ENCODE measurements at places on chromosomes 2 and 18. TPM values are rescaled to one million over a fixed set of nuclear protein-coding genes. Genes with fewer than 3 reads are reported as not detected.

Gene VWA3B
- total RNA-seq, result 0.09 TPM

Gene GPR35
- total RNA-seq, result 5.1 TPM

Gene CD8B2
- total RNA-seq, result not detected

Gene ST8SIA5
- 0.67 TPM for total RNA-seq

Gene PAX8
- total RNA-seq, result not detected

Gene SMYD5
- total RNA-seq, result 26.1 TPM

Gene CDH7
- 0.74 TPM for total RNA-seq

Gene EVX2
- 0.11 TPM for total RNA-seq

DNA sequence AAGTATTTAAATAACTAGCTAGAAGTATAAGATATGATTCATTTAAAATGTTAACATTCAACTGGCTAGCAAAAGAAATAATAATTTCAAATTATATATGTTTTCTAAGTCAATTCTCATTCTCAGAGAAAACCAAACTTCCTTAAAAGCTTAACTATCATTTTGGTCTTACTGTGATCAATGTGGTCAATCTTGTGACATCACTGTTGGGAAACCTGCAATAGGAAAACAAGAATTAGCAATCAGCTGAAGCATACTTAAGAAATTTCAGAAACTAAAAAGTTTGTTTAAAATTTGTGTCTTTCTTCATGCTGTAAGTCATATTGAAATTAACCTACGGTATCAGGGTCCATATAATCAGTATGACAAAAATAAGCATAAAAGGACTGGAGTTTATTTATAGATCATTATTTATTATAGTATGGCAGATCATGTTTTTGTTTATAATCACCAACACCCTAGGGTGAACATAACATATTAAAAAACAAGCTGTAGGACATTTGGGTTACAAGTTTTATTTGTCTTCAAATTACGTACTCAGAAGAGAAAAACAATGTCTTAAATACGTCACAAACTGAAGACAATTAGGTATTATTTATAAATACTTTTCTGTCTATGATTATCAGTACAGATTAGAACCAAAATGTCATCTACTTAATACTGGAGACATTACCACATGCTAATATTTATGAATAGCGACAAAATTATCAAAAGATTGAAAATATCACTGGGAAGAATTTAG lies 60.5 kb downstream of the BAZ2B start:
- H3K27ac ChIP-seq, result no peak overlapping the region
- no peaks in the 10 kb centered on the region for H3K4me1 ChIP-seq
- no peaks in the 10 kb centered on the region for H3K27me3 ChIP-seq
- H3K4me3 ChIP-seq, result no peak overlapping the region
- H3K36me3 ChIP-seq, result no peaks in the 10 kb centered on the region

DNA sequence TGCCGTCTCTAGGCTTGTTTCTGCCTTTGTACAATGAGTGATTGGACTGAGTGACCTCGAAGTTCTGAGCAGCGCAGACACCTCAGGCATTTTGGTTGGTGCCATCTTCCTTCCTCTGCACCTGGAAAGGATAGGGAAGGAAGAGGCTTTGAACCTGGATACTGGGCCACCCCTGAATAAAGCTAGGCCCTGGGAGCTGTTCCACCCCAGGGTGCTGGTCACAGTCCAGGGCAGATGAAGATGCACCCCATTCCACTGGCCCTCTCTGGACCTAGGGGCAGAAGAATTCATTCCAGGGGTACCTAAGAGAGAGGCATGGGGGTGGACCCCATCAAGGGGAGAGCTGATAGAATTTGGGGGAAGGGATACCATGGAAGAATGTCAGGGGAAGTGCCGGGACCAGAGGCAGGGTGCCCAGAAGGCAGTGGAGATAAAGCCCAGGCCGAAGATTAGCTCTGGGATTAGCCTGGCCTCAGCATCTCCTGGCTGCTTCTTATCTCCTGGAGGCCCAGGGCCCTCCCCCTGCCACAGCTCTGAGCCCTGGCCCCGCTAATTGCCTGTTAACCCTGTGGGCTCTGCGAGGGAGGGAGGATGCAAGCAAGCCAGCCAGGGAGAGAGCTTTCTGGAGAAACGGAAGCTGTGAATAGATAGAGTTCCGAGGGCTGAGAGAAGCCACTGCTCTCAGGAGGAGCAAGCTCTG lies 11.4 kb downstream of the ASIC4 start:
- H3K4me3 ChIP-seq, result no peak overlapping the region
- H3K27me3 ChIP-seq, result no peaks in the 10 kb centered on the region
- H3K36me3 ChIP-seq, result no peaks in the 10 kb centered on the region
- H3K4me1 ChIP-seq, result peaks cover 72% of the 10 kb centered on the region
- peak overlapping the region; percentile 86 for H3K27ac ChIP-seq
- peak; percentile 84 for DNase-seq

DNA sequence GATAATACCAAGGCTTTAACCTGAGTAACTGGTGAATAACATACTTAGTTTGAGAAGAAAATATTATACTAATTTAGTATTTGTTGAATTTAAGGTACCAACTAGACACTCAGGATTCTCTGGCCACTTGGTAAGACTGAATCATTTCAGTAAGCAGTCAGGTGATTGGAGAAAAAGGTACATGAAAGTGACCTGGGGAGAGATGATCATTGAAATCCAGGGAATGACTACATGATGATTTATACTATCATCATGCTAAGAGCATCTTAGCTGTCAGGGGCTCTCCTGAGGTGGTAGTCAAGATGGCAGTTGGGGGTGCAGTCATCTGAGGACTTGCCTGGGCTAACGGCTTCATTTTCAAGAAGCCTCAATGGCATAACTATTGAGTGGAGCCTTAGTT lies 571.2 kb upstream of the ACVR2A start:
- no peak overlapping the region for H3K27ac ChIP-seq
- DNase-seq, result no peak
- H3K36me3 ChIP-seq, result no peaks in the 10 kb centered on the region
- H3K27me3 ChIP-seq, result no peaks in the 10 kb centered on the region
- H3K4me1 ChIP-seq, result peaks cover 3% of the 10 kb centered on the region

- peaks cover 16% of the 10 kb centered on the region for H3K4me1 ChIP-seq
- H3K36me3 ChIP-seq, result no peaks in the 10 kb centered on the region
- no peak overlapping the region for H3K4me3 ChIP-seq
- H3K27me3 ChIP-seq, result no peaks in the 10 kb centered on the region
- no peak for DNase-seq
Observed at GRCh38 chr18:70019991-70020390, 72.3 kb upstream of the CD226 start.

DNA sequence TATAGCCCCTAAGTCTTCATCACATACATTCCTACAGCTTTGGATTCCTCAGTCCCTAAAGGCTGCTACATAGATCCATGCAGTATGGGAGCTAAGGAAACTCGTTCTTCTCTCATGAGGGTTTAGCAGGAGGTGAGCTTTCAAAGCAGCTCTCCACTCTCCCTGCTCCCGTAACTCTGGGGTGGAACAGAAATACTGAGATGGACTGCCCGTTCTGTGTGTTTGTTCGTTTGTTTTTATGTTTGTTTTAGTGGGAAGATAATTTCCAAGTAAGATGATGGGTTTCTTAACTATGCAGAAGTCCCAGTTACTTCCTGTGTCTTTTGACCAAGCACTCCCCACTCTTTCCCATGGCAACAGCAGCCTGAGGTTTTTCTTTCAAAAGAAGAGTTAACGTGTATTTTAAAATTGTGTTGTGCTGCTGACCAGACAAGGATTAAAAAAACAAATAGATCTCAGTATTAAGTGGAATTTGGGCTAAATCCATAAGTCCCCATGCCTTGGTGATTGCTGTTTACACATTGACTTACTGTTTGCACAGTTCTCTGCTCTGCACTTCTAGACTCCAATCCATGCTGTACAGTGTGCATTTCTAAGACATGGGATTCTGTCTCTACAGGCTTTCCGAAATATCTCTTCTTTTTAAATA lies 156.4 kb upstream of the SH3BP4 start:
- H3K27me3 ChIP-seq, result no peaks in the 10 kb centered on the region
- no peaks in the 10 kb centered on the region for H3K36me3 ChIP-seq
- H3K4me3 ChIP-seq, result no peak overlapping the region
- H3K4me1 ChIP-seq, result peaks cover 3% of the 10 kb centered on the region
- peak; percentile 11 for DNase-seq

- peaks cover 4% of the 10 kb centered on the region for H3K4me1 ChIP-seq
- H3K36me3 ChIP-seq, result no peaks in the 10 kb centered on the region
- H3K4me3 ChIP-seq, result peak overlapping the region; percentile 20
Observed at GRCh38 chr2:70789304-70790135, 923 bp downstream of the FIGLA start.

- no peaks in the 10 kb centered on the region for H3K4me1 ChIP-seq
- H3K36me3 ChIP-seq, result peaks cover 21% of the 10 kb centered on the region
- DNase-seq, result no peak
Observed at GRCh38 chr2:43887176-43887575, 48.4 kb downstream of the ABCG8 start.

DNA sequence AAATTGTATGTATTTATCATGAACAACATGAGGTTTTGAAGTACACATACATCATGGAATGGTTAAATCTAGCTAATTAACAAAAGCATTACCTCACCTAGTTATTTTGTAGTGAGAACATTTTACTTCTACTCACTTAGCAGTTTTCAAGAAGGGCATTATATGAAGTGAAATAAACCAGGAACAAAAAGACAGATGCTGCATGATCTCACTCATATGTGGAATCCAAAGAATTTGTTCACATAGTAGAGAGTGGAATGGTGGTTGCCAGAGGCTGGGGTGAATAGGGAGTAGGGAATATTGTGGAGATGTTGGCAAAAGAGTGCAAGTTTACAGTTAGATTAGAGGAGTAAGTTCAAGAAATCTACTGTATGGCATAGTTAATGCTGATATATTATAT lies 292.0 kb downstream of the ASXL3 start:
- H3K36me3 ChIP-seq, result no peaks in the 10 kb centered on the region
- H3K27me3 ChIP-seq, result no peaks in the 10 kb centered on the region
- no peak overlapping the region for H3K27ac ChIP-seq
- H3K4me3 ChIP-seq, result no peak overlapping the region
- H3K4me1 ChIP-seq, result no peaks in the 10 kb centered on the region
- DNase-seq, result no peak

DNA sequence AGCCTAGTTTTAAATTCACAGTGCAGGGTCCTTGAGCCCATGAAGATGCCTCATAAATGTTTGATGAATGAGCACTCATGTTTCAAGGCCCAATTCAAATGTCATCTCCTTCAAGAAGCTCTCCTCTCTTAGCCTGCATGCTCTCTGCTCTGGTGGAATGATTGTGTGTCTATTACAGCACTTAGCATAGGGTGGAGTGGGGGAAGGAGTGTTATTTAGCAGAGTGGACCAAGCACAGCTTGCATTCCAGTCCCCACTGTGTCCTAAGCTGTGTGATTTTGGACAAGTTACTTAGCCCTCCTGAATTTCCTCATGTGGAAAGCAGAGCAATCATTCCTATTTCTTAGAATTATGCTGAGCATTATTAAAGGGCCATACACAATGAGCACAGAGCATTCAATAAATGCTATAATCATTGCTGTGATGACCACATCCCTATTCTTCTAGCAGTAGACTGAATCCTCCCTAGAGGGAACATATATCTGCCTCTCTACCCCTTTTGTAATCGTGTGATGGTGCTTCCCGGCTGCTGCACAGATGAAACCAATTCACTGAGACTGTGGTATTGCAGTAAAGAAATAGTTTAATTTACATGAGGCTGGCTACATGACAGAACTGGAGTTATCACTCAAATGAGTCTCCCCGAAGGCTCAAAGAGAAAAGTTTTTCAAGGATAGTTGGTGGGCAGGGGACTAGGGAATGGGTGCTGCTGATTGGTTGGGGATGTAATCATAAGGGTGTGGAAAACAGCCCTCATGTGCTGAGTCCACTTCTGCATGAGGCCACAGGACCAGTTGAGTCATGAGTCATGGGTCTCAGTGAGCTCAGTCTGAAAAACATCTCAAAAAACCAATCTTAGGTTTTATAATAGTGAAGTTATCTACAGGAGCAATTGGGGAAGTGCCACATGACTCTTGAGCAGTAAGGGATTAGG lies 173.4 kb upstream of the NDUFV2 start:
- no peaks in the 10 kb centered on the region for H3K27me3 ChIP-seq
- DNase-seq, result no peak
- no peak overlapping the region for H3K27ac ChIP-seq
- no peaks in the 10 kb centered on the region for H3K4me1 ChIP-seq
- no peak overlapping the region for H3K4me3 ChIP-seq

- peaks cover 7% of the 10 kb centered on the region for H3K4me1 ChIP-seq
- no peaks in the 10 kb centered on the region for H3K27me3 ChIP-seq
- no peak overlapping the region for H3K27ac ChIP-seq
Observed at GRCh38 chr18:37441821-37442220, 123.8 kb downstream of the CELF4 start.

- no peaks in the 10 kb centered on the region for H3K4me1 ChIP-seq
- H3K27ac ChIP-seq, result no peak overlapping the region
- H3K4me3 ChIP-seq, result no peak overlapping the region
Observed at GRCh38 chr2:101130081-101130480, 21.1 kb downstream of the TBC1D8 start.

DNA sequence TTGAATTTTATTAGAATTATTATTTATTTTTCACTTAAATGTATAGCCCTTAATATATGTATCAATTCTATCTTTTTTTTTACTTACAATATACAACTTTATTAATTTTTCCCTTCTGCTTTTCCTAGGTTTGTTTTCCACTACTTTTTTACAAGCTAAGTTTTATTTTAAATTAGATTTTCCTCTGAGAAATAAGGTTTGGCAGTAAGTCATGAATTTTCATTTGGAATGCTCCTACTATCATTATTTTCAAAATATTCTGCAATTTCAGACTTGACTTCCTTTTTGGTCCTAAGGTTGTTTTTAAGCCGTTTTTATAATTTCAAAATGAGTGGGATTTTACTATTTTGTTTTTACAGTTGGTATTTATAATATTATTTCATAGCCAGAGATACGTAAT lies 222.8 kb upstream of the PIEZO2 start:
- no peak overlapping the region for H3K27ac ChIP-seq
- H3K4me3 ChIP-seq, result no peak overlapping the region
- no peaks in the 10 kb centered on the region for H3K36me3 ChIP-seq
- H3K4me1 ChIP-seq, result peaks cover 6% of the 10 kb centered on the region

- H3K36me3 ChIP-seq, result no peaks in the 10 kb centered on the region
- no peak overlapping the region for H3K27ac ChIP-seq
- no peaks in the 10 kb centered on the region for H3K4me1 ChIP-seq
- no peaks in the 10 kb centered on the region for H3K27me3 ChIP-seq
Observed at GRCh38 chr2:189109921-189110397, 69.6 kb downstream of the COL5A2 start.

- no peaks in the 10 kb centered on the region for H3K27me3 ChIP-seq
- DNase-seq, result peak; percentile 15
- peaks cover 10% of the 10 kb centered on the region for H3K36me3 ChIP-seq
- H3K27ac ChIP-seq, result no peak overlapping the region
- H3K4me3 ChIP-seq, result no peak overlapping the region
Observed at GRCh38 chr18:47830772-47831171, 99.7 kb downstream of the SMAD2 start.

Measured in cardiac muscle cell (in vitro differentiated cells and primary cell).